HTR-8/SVneo (cell line): ENCODE measurements at places on chromosomes 3 and 15.

- no peak for DNase-seq
Observed at GRCh38 chr3:73418681-73419080, 206.1 kb downstream of the PDZRN3 start.

- DNase-seq, result no peak
Observed at GRCh38 chr15:99492716-99493115, 73.1 kb upstream of the MEF2A start.

GRCh38 chr15:37015035-37015434 lies 85.3 kb downstream of the MEIS2 start:
- no peak for DNase-seq

GRCh38 chr3:7630351-7630911 lies 769.5 kb downstream of the GRM7 start:
- no peak for DNase-seq

GRCh38 chr3:157300981-157301663 lies 135.5 kb upstream of the PTX3 start:
- DNase-seq, result no peak

DNA sequence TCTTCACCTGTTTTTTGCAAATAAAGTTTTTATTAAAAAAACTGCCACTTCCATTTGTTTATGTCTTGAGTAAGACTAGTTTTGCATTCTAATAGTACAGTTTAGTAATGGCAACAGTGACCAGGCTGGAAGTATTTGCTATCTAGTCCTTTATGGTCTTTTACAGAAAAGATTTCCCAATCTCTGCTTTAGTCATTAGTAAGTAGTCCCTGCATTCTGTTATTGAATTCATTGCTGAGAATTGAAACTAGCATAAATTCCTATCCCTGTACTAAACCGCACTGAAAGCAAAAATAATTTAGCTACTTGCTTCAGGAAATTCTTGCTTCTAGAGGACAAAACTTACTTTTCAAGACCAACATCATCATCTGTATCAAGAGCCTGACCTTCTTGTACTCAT lies 46.2 kb downstream of the CNTN6 start:
- DNase-seq, result no peak

GRCh38 chr3:116051040-116051439 lies 394.2 kb downstream of the LSAMP start:
- no peak for DNase-seq

DNA sequence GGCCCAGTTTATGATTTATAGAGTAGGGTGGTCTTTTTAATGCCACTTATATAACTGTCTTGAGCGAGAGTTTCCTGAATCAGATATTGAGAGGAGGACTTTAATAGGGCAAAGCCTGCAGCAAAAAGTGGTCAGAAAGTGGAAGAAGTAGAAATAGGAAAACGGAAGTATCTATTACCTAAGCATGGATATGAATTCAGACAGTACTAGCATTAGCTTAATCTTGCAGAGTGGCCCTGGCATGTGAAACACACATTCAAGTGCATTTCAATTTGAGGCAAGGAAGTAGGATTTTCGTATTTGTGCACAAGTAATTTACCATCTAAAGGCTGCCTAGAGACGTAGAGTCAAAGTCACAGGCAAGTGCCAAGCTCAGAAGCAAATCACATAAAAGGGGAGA lies 622.3 kb downstream of the DIPK2A start:
- DNase-seq, result no peak

DNA sequence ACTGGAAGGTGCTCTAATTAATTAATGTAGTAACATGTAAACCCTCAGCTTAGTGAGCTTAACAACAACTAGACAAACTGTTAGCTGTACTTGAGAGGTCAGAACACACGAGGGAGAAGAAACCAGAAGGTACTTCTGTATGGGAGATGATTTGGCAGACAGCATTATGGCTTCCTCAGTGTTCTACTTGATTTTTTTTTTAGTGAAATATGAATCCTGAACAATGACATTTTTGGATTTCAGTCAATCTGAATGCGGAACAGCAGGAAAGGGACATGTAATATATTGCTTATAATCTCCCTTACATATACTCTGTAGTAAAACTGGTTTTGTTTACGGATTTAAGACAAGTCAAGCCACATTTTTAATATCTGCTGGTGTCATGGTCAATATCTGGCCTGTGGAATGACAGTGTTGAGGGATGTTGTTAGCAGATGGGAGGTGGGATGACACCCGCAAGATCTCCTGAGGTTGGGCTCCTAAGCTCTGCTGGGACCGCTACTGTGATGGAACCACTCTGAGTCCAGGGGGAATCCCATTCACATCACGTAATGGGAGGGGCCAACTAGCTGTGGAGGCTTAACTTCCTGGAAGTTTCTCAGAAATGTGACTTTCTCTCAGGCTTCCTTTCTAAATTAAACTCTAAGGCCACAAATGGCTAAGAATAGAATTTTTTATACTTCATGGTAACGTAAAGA lies 18.7 kb downstream of the TNFAIP8L3 start:
- DNase-seq, result no peak

DNA sequence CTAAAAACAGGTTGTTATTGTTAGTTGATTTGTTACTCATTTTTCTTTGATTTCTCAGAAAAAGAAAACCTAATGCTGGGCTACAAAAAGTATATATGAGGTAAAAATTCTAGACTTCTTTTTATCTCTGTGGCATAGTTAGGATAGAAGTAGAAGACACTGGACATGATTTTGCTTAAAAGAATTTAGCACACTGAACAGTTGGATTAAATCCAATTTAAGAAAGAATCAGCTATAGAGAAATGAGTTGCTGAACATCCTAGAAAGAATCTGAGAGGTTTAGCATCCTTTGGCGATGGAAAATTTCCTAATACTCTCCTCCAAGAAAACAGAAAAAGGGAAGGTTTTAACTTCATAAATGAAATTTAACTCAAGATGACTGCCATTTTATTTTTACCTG lies 259.7 kb downstream of the TBL1XR1 start:
- no peak for DNase-seq

DNA sequence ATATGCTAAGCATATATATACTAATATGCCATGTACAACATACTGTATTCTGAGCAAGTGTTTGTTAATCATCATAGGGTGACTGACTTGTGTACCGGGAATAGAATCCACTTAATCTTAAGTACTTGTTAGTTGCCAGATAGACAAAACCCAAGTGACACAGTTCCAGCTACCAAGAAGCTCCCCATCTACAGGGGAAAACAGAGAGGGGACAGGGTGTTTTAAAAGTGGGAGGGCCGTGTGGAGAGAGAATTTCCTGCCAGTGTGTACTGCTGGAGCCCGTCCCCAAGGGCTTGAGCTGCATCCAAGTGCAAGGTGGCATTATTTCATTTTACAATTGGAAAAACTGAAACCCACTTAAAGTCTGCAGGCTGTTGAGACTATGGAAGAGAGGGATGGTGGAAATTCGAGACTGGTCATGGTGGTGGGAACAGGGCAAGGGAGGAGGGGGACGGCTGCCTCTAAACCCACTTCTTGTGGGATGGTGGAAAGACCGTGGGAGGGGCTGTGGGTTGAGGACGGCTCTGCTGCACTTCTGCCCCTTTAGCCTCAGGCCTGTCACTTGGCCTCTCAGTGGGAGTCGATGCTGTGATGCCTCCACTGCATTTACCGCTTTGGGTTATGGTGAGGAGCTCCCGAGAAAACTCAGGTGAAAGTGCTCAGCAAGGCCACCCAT lies 310.6 kb upstream of the LRRFIP2 start:
- DNase-seq, result no peak

DNA sequence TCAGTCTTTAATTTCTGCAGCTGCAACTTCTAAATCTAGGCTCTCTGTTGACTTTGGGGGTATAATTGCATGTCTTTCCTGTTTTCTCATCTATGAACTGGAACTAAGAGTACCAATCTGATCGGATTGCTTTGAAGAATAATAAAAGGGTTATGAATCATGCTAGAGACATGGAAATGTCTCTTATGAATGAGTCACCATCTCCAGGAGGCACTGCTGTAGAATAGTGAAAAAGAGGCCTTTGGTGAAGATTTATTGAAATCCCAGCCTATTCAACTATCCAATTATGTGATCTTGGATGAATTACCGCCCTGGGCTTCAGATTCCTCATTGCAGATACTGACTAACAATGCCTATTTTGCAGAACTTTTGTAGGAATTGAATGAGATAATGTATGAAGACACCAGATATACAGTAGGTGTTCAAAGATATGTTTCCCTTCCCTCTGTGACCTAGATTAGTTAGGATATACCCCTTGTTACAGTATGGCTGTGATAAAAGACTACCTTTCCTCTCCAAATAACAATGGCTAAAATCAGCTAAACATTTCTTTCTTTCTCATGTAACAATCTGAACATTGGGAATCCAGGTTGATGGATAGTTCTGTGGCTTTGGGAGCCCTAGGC lies 11.5 kb upstream of the CMTM8 start:
- DNase-seq, result peak; percentile 67

DNA sequence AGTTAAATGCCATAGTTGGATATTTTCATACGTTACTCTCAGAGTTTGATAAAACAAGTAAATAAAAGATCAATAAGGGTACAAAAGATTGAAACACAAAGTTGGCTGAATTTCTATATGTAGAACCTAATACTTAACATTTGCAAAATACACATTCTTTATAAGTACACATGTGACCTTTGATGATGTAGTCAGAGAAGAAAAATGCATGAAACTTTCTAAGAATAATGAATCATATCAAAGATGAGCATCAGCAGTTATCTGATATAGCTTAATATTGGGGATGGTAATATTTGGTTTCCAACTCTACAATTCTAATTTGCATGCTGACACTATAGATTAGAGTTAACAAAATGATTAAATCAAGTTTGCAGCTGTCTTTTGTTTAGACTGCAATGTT lies 188.0 kb upstream of the TGFBR2 start:
- DNase-seq, result no peak

DNA sequence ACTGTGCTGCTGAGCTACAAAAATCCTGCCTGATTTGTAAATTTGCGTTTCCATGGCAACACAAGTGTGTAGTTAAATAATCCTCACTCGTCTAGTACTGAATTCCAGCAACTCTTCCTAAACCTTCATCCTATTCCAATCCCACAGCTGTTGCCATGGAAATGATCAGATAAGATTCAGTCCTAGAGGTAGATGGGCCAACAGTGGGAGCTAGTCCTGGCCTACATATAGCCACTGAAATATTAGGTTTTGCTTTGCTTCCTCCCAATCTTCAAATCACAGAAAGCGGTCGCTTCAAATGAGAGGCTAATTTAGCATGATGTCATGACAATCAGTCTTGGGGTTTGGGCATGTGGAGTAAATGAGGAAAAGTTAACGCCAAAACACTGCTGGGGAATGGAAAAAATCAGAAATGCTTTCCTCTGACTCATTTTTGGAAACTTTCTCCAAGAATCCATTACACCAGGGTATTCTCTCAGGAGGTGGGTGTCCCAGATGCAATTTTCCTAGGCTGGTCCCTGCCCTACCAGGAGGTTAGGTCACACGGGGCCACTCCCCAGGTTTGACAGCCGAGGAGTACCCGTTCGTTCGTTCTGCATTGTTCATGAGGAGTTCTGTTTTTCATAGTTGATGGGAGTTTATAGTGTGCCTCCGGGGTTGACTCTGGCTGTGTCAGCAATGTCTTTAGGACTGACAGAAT lies 159.2 kb upstream of the SLCO3A1 start:
- DNase-seq, result no peak
